ENCODE measurements at places on chromosomes 12 and 14. TPM values are rescaled to one million over a fixed set of nuclear protein-coding genes. Genes with fewer than 3 reads are reported as not detected.

DNA sequence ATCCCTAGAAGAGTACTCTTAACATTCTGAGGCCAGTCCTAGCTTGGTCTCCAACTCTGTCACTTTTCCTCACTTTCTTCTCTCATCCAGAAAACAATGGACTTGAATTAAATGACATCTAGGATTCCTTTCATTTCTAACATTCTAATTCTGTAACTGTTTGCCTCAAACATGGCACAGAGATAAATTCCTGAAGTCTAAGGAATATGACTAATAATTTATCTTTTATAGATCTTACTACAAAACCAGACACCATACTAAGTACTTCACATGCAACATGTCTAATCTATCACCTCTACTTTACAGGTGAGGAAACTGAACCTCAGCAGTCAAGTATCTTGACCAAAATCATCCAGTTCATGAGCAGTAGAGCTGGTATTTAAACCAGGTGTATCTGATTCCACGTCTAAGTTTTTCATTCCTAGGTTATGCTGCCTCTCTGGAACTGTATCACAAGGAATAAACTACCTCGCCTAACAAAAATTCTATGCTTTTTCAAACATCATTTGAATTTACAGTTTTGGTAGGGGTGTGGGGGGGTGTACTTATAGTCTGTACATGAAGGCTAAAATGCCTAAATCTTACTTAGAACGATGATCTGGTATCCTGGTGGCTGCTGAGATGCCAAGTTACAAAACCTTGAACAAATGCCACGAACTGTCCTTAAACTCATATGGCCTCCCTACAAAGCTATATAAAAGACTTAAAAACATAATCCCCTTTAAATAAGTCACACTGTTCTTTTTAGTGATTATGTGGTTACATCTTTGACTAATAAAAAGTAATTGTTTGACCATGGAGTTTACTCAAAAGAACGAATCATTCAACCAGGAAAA, 41.6 kb downstream of the ATXN2 start:
- H3K27ac ChIP-seq = no peak overlapping the region
- H3K36me3 ChIP-seq = peaks cover 3% of the 10 kb centered on the region
- H3K27me3 ChIP-seq = no peaks in the 10 kb centered on the region
- no peak for DNase-seq

KITLG gene
- total RNA-seq = 0.33 TPM

- H3K4me1 ChIP-seq = no peaks in the 10 kb centered on the region
- no peak for DNase-seq
- no peaks in the 10 kb centered on the region for H3K27me3 ChIP-seq
- no peak overlapping the region for H3K27ac ChIP-seq
- no peak overlapping the region for H3K4me3 ChIP-seq
These were observed 13.7 kb downstream of the ANKRD52 start for GRCh38 chr12:56244494-56244893.

DNA sequence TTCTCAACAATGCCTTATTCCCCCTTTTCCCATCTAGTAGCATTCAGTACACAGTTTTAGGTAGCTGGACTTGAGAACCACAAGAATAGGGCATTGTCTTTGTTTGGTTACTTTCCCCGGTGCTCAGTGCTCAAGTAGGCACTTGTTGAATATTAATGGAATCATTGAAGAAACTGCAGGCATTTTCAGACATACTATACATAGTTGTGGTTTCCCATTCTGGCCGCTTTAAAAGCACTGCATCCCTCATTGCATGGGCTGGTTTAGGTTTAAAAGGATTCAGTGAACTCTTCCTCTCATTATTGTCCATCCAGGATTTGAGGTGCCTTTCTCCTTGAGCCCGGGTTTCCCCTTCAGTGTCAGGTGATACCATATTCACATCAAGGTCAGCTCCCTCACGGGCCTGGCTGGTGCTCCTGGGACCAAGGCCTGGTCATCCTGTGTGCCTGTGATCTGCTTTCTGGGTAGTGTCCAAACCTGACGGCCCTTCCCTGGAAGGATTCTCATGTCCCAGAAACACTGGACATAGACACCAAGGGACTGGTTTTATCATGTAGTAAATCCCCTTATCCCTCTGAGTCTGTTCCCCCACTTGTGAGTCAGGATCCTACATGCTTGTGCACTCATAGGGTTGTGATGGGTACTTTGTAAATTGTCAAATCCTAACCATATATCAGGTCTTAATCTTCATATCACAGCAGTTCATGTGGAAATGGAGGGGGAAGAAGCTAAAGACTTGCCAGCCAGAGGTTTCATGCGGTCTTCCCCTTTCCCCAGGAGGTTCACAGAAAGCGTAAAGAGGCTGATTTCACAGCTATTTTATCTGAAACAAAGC, 7.4 kb downstream of the TCP11L2 start:
- peaks cover 36% of the 10 kb centered on the region for H3K4me1 ChIP-seq
- no peak for DNase-seq
- no peak overlapping the region for H3K4me3 ChIP-seq
- H3K36me3 ChIP-seq = peaks cover 16% of the 10 kb centered on the region
- H3K27me3 ChIP-seq = no peaks in the 10 kb centered on the region
- H3K27ac ChIP-seq = no peak overlapping the region

DNA sequence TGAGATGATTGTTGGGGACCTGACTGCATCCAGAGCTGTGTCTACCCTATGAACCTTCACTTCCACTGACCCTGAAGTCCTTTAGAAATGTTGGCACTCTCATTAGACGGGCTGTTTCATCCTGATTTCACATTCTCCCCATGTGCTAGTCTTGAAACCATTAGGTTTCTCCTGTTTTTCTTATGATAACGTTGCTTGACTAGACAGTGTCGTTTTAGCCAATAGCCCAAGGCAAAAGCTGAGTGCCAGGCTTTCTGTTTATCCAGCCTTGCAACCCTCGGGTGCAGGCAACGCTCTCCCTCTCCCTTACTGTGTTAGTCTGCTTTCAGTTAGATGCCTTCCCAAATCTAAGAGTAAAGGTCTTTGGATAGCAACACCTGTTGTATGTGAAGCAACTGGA, 30.1 kb downstream of the DACT1 start:
- DNase-seq = no peak
- H3K27ac ChIP-seq = no peak overlapping the region
- no peaks in the 10 kb centered on the region for H3K36me3 ChIP-seq
- H3K4me1 ChIP-seq = peaks cover 7% of the 10 kb centered on the region
- H3K4me3 ChIP-seq = no peak overlapping the region

- no peak overlapping the region for H3K27ac ChIP-seq
- H3K4me1 ChIP-seq = no peaks in the 10 kb centered on the region
- H3K36me3 ChIP-seq = no peaks in the 10 kb centered on the region
These were observed 129.4 kb downstream of the PELI2 start for GRCh38 chr14:56247495-56248200.

- no peak overlapping the region for H3K4me3 ChIP-seq
- no peak for DNase-seq
- no peak overlapping the region for H3K27ac ChIP-seq
- no peaks in the 10 kb centered on the region for H3K36me3 ChIP-seq
- H3K27me3 ChIP-seq = no peaks in the 10 kb centered on the region
These were observed 15.5 kb upstream of the TMX1 start for GRCh38 chr14:51224551-51224950.

GRCh38 chr12:131505561-131505960, 205.3 kb upstream of the SFSWAP start:
- H3K27ac ChIP-seq = no peak overlapping the region
- no peak for DNase-seq
- peaks cover 1% of the 10 kb centered on the region for H3K4me1 ChIP-seq
- no peaks in the 10 kb centered on the region for H3K27me3 ChIP-seq
- H3K4me3 ChIP-seq = no peak overlapping the region
- H3K36me3 ChIP-seq = no peaks in the 10 kb centered on the region

- H3K27me3 ChIP-seq = no peaks in the 10 kb centered on the region
- no peak overlapping the region for H3K27ac ChIP-seq
- peak overlapping the region; percentile 63 for H3K4me3 ChIP-seq
- DNase-seq = no peak
These were observed 339.3 kb downstream of the BCL11B start for GRCh38 chr14:98932431-98933325.

DNA sequence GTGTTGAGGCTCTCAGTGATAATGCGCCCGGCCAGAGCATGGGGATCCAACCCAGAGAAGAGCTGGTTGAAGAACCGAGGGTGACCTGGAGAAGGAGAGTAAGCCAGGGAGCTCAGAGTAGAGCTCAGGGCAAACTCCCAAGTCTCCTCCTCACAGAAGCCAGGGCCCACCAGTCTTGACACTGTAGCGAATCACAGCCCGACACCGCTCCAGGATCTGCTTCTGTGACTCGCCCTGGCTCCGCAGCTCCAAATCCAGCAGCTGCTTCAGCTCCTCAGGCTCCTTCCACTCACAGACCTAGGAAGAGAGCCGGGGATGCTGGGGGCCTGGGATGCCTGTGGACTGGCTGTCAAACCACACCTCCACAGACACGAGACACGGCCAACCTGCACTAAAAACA, 8.2 kb upstream of the ZNF740 start:
- no peak overlapping the region for H3K27ac ChIP-seq
- no peak overlapping the region for H3K4me3 ChIP-seq
- H3K36me3 ChIP-seq = no peaks in the 10 kb centered on the region
- H3K4me1 ChIP-seq = no peaks in the 10 kb centered on the region

POC1B gene
- total RNA-seq = 21.8 TPM

DNA sequence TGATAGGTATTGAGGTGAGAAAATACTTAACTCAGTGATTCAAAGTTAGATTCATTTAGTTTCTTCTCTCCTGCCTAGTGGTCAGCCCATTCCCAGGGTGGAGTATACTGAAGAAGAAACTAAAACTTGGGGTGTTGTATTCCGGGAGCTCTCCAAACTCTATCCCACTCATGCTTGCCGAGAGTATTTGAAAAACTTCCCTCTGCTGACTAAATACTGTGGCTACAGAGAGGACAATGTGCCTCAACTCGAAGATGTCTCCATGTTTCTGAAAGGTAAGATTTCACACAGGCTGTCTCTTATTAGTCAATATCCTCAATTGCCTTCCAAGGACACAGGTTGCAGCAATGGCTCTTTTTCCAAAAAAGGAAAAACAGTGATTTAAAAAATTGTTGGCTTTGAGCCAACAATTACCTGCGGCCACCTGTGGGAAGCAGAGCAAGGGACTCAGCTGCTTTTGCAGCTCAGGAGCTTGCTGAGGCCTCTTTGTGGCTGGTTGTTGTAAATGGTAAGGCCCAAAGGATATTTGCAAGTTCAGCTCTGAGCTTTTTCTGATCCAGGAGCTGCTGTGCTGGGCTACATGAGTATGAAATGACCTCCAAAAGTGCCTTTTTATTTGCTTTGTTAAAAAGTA, 33.9 kb downstream of the TPH2 start:
- no peak overlapping the region for H3K27ac ChIP-seq
- H3K36me3 ChIP-seq = no peaks in the 10 kb centered on the region
- no peak overlapping the region for H3K4me3 ChIP-seq
- DNase-seq = no peak
- H3K4me1 ChIP-seq = no peaks in the 10 kb centered on the region

DNA sequence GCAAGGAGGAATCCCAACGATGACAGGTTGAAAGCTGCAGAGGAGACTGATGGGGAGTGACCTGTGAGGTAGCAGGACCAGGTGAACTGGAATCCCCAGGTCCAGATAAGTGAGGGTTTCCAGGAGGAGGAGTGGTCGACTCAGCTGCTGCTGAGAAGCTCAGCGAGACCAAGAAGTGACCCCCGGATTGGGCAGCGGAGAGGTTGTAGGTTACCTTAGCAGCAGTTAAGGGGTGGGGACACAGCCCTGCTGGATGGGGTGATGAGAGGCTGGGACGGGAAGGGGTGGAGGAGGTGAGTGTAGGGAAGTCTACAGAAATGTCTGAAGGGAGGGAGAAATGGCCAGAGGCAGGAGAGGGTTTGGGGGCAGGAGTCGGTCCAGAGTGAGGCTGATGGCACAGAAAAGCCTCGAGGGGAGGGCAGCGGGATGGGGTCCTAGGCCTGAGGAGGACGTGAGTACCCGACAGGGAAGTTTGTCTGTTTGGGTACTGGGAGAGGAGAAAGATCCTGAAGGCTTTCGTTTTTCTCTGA, 2.6 kb upstream of the RCOR1 start:
- H3K27ac ChIP-seq = no peak overlapping the region
- no peaks in the 10 kb centered on the region for H3K36me3 ChIP-seq
- DNase-seq = no peak
- H3K4me1 ChIP-seq = peaks cover 20% of the 10 kb centered on the region
- no peak overlapping the region for H3K4me3 ChIP-seq
- no peaks in the 10 kb centered on the region for H3K27me3 ChIP-seq

SLC38A4 gene
- total RNA-seq = not detected

NID2 gene
- not detected for total RNA-seq

- H3K27ac ChIP-seq = no peak overlapping the region
- H3K36me3 ChIP-seq = no peaks in the 10 kb centered on the region
- DNase-seq = peak; percentile 33
- peak overlapping the region; percentile 48 for H3K4me3 ChIP-seq
- H3K27me3 ChIP-seq = no peaks in the 10 kb centered on the region
These were observed 798 bp upstream of the RASAL1 start for GRCh38 chr12:113136128-113136989.

GRCh38 chr12:41527534-41528116, 339.5 kb downstream of the PDZRN4 start:
- no peaks in the 10 kb centered on the region for H3K4me1 ChIP-seq
- H3K27me3 ChIP-seq = no peaks in the 10 kb centered on the region
- H3K36me3 ChIP-seq = no peaks in the 10 kb centered on the region
- no peak for DNase-seq

GRCh38 chr12:16506394-16506793, 99.6 kb downstream of the LMO3 start:
- DNase-seq = no peak
- no peaks in the 10 kb centered on the region for H3K4me1 ChIP-seq
- H3K27ac ChIP-seq = no peak overlapping the region

DNA sequence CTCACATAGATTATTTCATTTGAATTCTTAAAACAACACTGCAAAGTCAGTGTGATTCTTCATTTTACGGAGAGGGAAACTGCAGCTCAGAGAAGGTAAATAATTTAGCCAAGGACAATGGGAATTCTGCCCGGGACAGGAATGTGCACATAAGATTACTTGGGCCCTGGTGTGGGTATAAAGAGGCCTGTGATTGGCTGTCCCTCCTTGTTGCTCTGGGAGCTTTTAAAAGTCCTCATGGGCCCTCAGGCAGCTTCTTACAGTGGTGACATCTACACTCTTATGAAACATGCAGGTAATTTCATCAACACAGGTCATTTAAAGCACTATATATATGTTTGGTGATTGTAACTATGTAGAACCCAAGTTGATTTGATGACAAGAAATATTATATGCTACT, 100.3 kb downstream of the ESR2 start:
- no peak for DNase-seq
- peaks cover 18% of the 10 kb centered on the region for H3K4me1 ChIP-seq
- no peak overlapping the region for H3K27ac ChIP-seq
- H3K4me3 ChIP-seq = no peak overlapping the region
- no peaks in the 10 kb centered on the region for H3K27me3 ChIP-seq

All from CD8-positive, alpha-beta memory T cell (primary cell).